ENCODE measurements at places on chromosomes 4 and X.

- H3K4me1 ChIP-seq, result peaks cover 21% of the 10 kb centered on the region
- no peaks in the 10 kb centered on the region for H3K27me3 ChIP-seq
- no peak for DNase-seq
- H3K27ac ChIP-seq, result peak overlapping the region; percentile 83
- H3K36me3 ChIP-seq, result no peaks in the 10 kb centered on the region
Measured at GRCh38 chrX:71637848-71638247, 19.5 kb upstream of the CXCR3 start.

DNA sequence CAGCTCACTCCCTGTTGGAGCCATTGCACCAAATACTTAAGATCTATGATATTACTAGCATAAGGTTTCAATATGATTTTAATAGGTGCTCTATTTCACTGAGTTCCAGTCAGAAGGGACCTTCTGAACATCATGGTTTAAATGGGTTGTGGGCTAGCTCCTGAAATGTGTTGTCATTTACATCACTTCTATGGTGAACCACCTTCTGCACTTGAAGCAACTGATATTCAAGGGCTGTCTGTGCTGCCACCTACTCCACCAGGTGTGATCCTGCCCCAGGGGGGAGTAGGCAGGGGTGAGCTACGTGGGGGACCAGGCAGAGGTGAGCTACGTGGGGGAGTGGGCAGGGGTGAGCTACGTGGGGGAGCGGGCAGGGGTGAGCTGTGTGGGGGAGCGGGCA, 35.2 kb downstream of the RNF175 start:
- H3K36me3 ChIP-seq, result no peaks in the 10 kb centered on the region
- no peak overlapping the region for H3K27ac ChIP-seq
- no peak overlapping the region for H3K4me3 ChIP-seq
- peaks cover 9% of the 10 kb centered on the region for H3K4me1 ChIP-seq
- no peaks in the 10 kb centered on the region for H3K27me3 ChIP-seq

DNA sequence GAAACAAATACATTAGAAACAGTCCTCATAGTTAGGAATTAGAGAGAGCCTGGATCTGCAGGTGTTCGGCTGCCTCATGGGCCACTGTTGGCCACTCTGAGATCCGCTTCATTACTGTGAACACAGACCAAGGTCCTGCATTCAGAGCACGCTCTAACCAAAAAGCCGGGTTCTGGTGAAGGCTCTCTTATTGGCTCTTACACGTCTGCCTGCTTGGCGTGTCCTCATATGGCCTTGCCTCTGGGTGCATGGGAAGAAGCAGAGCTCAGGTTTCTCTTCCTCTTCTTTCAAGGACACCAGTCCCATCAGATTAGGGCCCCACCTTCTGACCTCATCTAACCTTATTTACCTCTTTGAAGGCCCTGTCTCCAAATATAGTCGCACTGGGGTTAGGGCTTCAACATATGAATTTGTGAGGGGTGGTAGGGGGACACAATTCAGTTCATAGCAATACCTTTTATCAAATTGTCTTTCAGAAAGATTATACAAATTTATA, 37.1 kb upstream of the ELF2 start:
- no peaks in the 10 kb centered on the region for H3K36me3 ChIP-seq

- H3K27ac ChIP-seq, result no peak overlapping the region
- H3K27me3 ChIP-seq, result no peaks in the 10 kb centered on the region
- DNase-seq, result no peak
- H3K4me1 ChIP-seq, result no peaks in the 10 kb centered on the region
Measured at GRCh38 chr4:74413265-74413664, 31.7 kb upstream of the AREG start.

DNA sequence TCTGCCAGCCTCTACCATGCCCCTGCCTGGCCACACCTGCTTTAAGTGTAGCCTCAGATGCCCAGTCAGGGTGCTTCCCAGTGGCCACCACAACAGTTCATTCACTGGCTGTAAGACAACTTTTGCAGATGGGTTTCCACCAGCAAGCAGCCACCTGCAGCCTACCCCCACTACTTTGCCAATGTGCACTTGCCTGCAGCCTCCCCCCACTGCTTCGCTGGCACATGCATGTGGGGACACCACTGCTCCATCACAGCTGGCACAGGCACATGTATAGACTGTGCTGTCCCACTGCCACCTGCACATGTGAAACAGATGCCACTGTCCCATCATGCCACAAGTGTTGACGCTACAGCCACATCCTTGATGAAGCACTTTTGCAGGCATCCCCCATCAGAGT, 723.9 kb downstream of the SH3BGRL start:
- DNase-seq, result no peak
- H3K4me3 ChIP-seq, result no peak overlapping the region
- no peak overlapping the region for H3K27ac ChIP-seq
- H3K4me1 ChIP-seq, result no peaks in the 10 kb centered on the region

DNA sequence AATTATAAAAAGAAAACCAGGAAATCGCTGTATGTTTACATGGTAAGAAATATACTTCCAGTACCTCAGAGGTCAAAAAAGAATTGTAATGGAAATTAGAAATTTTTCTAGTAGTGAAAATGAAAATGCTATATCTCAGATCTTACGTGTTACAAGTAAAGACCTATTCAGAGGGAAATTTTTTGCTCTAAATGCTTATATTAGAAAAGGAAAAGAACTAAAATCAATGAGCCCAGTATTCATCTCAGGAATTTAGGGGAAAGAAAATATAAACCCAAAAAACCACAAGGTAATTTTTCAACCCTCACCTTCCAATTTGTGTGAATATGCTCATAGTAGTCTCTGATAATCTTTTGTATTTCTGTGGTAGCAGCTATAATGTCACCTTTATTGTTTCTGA, 145.6 kb downstream of the RAP1GDS1 start:
- no peaks in the 10 kb centered on the region for H3K4me1 ChIP-seq
- no peaks in the 10 kb centered on the region for H3K36me3 ChIP-seq
- no peak overlapping the region for H3K27ac ChIP-seq
- DNase-seq, result no peak

- no peaks in the 10 kb centered on the region for H3K36me3 ChIP-seq
- no peaks in the 10 kb centered on the region for H3K27me3 ChIP-seq
- H3K27ac ChIP-seq, result no peak overlapping the region
- peaks cover 9% of the 10 kb centered on the region for H3K4me1 ChIP-seq
Measured at GRCh38 chr4:70670332-70671014, 4.2 kb upstream of the JCHAIN start.

- no peak overlapping the region for H3K27ac ChIP-seq
- DNase-seq, result no peak
- no peak overlapping the region for H3K4me3 ChIP-seq
- H3K36me3 ChIP-seq, result no peaks in the 10 kb centered on the region
- no peaks in the 10 kb centered on the region for H3K4me1 ChIP-seq
Measured at GRCh38 chr4:48924416-48924815, 17.8 kb upstream of the OCIAD2 start.

DNA sequence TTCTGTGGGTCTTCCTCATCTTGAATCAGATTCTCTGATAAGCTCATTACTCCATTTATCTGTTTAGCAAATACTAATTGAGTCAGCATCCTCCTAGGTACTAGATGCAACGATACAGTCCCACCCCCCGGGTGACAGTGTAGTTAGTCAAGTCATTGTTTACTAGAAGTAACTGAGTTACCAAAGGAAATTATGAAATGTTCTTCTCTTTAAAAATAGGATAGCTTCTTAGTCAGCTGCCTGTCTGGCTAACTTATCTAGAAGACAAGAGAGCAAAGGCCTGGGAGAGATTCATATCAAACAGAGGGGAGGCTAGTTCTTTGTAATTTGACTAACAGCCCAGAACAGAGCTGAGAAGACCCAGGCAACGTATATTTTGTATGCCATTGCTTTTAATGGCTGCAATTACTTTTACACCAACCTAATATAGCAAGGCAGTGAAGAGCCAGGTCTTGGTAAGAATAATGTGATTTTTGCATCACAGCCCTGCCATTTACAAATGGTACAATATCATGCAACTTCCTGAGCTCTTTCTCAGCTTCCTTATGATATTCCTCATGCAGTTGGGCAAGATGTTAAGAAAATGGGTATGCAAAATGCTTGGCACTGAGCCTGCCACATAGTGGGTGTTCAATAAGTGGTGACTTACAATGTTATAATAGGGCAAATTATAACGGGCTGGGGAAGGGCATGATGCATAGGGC, 149.9 kb downstream of the CHIC2 start:
- no peak for DNase-seq
- H3K4me3 ChIP-seq, result no peak overlapping the region
- H3K27me3 ChIP-seq, result no peaks in the 10 kb centered on the region
- H3K36me3 ChIP-seq, result no peaks in the 10 kb centered on the region
- no peak overlapping the region for H3K27ac ChIP-seq

GRCh38 chrX:150211988-150212387, 151.1 kb upstream of the MAMLD1 start:
- no peaks in the 10 kb centered on the region for H3K4me1 ChIP-seq
- no peak overlapping the region for H3K4me3 ChIP-seq
- no peak for DNase-seq
- no peaks in the 10 kb centered on the region for H3K36me3 ChIP-seq

DNA sequence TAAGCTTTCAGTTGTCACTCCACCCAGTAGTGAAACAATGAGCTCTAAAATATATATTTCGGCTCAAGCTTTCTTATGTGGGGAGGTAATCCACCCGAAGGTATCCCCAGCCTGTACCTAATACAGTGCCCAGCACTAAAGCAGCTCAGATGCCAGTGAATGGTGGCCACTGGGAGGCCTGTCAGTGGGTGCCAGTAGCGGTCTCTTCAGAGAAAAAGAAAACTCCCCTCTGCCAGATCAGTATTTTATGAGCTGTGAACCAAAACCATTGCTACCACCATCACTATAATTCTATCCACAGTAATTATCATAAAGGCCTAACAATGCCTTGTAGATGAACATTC, 835 bp upstream of the NFKB1 start:
- no peaks in the 10 kb centered on the region for H3K36me3 ChIP-seq
- no peak for DNase-seq
- H3K4me3 ChIP-seq, result peak overlapping the region; percentile 66

GRCh38 chr4:185016946-185017758, 1.1 kb upstream of the HELT start:
- peaks cover 14% of the 10 kb centered on the region for H3K27me3 ChIP-seq
- H3K27ac ChIP-seq, result no peak overlapping the region
- H3K4me1 ChIP-seq, result no peaks in the 10 kb centered on the region
- no peak for DNase-seq
- no peak overlapping the region for H3K4me3 ChIP-seq
- H3K36me3 ChIP-seq, result no peaks in the 10 kb centered on the region

DNA sequence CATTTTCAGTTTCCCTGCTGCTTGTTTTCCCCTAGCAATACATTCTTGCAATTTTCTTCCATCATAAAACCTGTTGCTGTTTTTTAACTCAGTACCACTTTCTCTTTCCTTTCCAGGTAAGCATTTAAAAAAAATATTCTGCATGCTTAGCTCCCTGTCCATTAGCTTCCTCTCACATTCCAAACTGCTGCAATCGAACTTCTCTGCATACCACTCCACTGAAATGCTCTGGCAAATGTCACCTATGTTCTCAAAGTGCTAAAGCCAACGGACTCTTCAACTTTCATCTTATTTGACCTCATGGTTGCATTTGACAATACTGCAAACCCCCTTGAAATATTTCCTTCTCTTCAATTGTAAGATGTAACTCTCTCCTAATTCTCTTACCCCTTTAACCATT, 192.7 kb downstream of the ANAPC10 start:
- no peaks in the 10 kb centered on the region for H3K27me3 ChIP-seq
- no peaks in the 10 kb centered on the region for H3K36me3 ChIP-seq
- no peak for DNase-seq
- no peak overlapping the region for H3K4me3 ChIP-seq

GRCh38 chrX:44953734-44954502, 80.9 kb downstream of the KDM6A start:
- H3K36me3 ChIP-seq, result no peaks in the 10 kb centered on the region
- no peak for DNase-seq
- no peaks in the 10 kb centered on the region for H3K4me1 ChIP-seq
- no peaks in the 10 kb centered on the region for H3K27me3 ChIP-seq

DNA sequence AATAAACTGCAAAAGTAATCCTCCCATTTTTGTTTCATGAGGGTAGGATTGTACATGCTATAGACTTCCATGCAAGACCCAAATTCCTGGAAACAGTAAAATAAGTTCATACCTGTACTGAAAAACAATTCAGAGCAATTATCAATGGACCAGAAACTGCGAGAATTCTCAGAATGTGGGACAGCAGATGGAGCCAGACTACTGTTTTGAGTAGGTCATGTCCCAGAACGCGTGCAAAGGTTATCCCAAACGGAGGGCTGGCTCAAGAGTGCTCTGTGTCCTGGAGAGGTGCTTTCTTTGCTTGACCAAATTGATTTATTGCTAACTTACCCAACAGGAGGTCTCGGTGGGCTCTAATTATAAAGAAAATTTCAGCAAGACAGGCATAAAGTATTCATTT, 1.7 kb upstream of the MAGEH1 start:
- no peaks in the 10 kb centered on the region for H3K36me3 ChIP-seq
- no peak overlapping the region for H3K4me3 ChIP-seq
- no peaks in the 10 kb centered on the region for H3K4me1 ChIP-seq
- DNase-seq, result no peak
- no peaks in the 10 kb centered on the region for H3K27me3 ChIP-seq

- H3K4me1 ChIP-seq, result no peaks in the 10 kb centered on the region
- H3K27me3 ChIP-seq, result no peaks in the 10 kb centered on the region
- DNase-seq, result no peak
Measured at GRCh38 chr4:1991596-1992434, 17.0 kb downstream of the NELFA start.

DNA sequence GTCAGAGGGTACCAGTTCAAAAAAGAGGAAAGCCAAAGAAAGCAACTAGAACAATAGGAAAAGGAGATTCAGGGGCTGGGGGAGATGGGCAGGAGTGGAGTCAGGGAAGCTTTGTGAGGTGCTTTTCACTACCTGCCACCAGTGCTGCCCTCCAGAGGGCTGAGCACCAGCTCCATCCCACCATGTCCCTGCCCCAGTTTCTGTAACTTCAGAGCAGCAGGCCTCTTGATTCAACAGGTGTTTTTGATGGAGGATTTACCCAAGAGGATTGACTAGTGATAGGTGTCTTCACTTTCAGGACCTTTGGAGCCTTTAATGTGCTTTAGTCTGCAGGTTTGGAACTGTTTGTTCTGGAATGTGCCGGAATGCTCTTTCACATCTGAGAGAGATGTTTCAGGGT, 12.1 kb downstream of the KIT start:
- no peak for DNase-seq
- no peak overlapping the region for H3K27ac ChIP-seq
- no peaks in the 10 kb centered on the region for H3K27me3 ChIP-seq
- no peaks in the 10 kb centered on the region for H3K36me3 ChIP-seq
- H3K4me3 ChIP-seq, result no peak overlapping the region
- no peaks in the 10 kb centered on the region for H3K4me1 ChIP-seq

DNA sequence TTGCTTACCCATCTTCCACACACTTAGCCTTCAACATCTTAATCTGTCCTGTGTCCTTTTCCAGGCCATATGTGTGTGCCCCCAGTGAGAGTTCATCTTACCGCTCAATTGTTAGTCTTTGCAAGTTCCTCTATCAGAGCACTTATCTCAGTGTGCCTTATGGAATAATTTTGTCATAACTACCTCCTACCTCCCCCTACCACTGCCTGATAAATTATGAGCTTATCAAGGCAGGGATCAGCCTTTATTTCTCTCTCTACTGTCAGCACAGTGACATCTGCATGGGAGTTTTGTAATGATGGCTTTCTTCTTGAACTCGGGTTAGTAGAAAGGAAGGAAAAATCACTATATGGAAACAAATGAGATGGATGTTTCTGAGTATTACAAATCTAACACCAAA, 53.2 kb downstream of the MTM1 start:
- H3K36me3 ChIP-seq, result no peaks in the 10 kb centered on the region
- H3K27ac ChIP-seq, result no peak overlapping the region
- no peak overlapping the region for H3K4me3 ChIP-seq
- no peaks in the 10 kb centered on the region for H3K4me1 ChIP-seq
- DNase-seq, result no peak

- no peaks in the 10 kb centered on the region for H3K36me3 ChIP-seq
- H3K4me1 ChIP-seq, result no peaks in the 10 kb centered on the region
- no peak for DNase-seq
- no peak overlapping the region for H3K4me3 ChIP-seq
- no peak overlapping the region for H3K27ac ChIP-seq
Measured at GRCh38 chr4:106583567-106583966, 215.0 kb upstream of the GIMD1 start.

Data from GM12878 (cell line).